ENCODE measurements at places on chromosomes 12 and 14.

GRCh38 chr12:79689477-79690141 lies 1.2 kb downstream of the PAWR start:
- no peak for DNase-seq

GRCh38 chr12:47903927-47904712 lies 674 bp downstream of the VDR start:
- DNase-seq: peak; percentile 41

- DNase-seq: no peak
Observed at GRCh38 chr14:84098261-84098660, 1431.7 kb upstream of the FLRT2 start.

DNA sequence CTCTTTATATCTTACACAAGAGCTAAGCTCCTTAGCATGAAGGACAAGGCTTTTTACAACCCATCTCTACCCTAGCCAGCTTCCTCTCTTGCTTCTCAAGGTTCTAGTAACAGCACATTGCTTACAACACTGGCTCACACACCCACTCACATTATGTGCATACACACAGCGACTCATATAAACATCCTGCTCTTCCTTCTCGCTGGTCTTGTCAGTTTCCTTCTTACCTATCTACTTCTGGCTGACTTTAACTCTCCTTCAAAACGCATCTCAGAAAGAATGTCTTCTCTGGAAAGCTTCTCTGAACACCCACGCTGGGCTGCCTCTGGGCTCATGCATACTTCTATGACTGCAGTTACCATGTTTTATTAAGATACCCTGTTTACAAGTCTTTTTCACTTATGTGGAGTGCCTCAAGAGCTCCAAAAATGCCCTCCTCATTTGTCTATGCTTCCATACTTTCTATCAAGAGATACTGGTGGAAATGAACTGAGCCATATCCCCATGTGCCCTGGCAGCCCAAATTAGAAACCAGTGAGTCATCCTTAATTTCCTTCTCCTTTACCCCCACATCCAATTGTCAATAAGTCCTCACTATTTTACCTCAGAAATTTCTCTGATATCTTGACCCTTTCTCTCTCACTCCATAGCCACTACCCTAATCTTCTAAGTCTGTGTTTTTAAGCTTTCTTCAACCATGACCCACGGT lies 126.9 kb upstream of the KRAS start:
- DNase-seq: no peak

DNA sequence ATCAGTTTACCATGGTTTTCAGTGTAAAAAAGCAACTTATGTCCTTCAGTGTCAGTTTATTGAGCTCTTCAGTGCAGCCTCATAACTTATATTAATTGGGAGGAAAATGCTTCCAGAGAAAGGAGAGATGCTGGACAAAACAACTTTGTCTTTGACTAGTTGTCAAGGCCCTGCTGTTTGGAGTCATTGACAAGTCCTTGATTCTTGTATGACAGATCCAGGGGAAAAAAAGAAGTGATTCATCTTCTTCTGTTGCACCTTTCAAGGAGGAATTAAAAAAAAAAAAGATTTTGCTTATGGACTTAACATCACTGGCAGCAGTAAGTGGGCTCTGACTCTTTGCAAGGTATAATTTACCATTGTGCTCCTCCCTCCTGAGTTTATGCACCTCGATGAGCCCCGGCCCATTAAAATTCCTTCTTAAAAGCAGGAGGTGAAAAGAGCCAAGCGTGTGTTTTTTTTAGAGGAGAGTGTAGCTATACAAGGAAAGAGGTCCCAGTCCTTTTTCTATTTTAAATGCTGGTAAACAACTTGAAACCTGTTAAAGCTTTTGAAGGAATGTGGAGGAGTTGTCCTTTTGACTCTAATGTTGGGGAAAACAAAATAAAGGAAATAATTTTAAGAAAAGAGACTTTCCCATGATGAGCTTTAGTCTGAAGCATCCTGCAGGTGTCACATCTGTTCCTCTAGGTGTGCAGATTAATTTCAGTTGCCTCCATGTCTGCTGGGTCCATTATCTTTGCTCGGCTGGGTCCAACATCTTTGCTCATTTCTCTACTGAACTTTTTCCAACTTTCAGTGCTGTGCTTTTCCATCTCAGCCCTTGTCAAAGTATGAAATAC lies 431.6 kb downstream of the RAD51B start:
- DNase-seq: no peak

GRCh38 chr14:50963919-50964318 lies 19.6 kb upstream of the PYGL start:
- DNase-seq: no peak

- no peak for DNase-seq
Observed at GRCh38 chr14:75306927-75307699, 28.5 kb downstream of the FOS start.

- DNase-seq: no peak
Observed at GRCh38 chr12:108820707-108821406, 36.5 kb downstream of the SSH1 start.

DNA sequence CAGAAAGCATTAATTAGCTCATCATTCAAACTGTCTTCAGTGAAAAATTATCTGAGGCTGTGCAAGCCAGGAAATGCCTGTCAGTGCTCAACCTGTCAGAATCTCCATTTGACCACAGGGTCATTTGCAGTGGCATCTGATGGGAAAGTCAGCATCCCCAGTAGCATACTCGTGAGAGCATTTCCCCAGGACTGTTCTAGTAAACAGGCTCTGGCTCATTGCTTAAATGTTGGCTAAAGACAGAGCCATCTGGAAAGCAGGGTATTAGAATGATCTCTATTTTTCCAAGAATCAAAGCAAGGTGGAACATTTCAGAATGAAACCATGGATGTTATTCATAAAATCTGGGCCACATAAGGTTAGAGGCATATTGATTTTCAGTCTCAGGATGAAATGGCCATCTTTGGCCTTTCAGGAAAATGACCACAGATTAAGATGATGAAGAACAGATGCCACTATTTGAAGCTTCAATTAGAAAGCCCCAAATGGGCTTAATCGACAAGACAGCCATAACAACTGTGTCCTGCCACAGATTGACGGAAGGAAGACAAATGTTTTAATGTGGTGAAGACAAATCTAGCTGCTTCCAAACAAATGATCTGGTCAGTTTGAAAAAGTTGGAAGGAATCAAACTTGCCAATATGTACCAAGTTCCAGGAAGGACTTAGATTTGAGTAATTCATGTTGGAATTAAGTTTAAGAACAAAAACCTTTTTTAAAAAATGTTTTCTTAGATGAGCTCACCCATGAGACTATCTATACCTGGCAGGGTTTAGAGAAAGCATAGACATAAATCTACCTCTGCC lies 94.0 kb upstream of the FAR2 start:
- DNase-seq: no peak

DNA sequence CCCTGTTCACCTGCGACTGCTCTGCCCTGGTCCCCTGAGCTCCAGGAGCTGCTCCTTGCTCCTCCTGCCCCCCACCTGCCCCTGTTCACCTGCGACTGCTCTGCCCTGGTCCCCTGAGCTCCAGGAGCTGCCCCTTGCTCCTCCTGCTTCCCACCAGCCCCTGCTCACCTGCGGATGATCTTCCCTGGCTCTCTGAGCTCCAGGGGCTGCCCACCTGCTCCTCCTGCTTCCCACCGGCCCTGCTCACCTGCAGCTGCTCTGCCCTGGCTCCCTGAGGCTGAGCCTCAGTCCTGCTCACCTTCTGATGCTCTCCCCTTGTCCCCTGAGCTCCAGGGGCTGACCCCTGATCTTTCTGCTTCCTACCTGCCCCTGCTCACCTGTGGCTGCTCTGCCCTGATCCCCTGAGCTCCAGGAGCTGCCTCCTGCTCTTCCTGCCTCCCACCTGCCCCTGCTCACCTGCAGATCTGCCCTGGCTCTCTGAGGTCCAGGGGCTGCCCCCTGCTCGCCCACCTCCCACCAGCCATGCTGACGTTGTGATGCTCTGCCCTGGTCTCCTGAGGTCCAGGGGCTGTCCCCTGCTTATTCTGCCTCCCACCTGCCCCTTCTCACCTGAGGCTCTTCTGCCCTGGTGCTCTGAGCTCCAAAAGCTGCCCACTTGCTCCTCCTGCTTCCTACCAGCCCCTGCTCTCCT lies 219.2 kb downstream of the TMEM121 start:
- no peak for DNase-seq

DNA sequence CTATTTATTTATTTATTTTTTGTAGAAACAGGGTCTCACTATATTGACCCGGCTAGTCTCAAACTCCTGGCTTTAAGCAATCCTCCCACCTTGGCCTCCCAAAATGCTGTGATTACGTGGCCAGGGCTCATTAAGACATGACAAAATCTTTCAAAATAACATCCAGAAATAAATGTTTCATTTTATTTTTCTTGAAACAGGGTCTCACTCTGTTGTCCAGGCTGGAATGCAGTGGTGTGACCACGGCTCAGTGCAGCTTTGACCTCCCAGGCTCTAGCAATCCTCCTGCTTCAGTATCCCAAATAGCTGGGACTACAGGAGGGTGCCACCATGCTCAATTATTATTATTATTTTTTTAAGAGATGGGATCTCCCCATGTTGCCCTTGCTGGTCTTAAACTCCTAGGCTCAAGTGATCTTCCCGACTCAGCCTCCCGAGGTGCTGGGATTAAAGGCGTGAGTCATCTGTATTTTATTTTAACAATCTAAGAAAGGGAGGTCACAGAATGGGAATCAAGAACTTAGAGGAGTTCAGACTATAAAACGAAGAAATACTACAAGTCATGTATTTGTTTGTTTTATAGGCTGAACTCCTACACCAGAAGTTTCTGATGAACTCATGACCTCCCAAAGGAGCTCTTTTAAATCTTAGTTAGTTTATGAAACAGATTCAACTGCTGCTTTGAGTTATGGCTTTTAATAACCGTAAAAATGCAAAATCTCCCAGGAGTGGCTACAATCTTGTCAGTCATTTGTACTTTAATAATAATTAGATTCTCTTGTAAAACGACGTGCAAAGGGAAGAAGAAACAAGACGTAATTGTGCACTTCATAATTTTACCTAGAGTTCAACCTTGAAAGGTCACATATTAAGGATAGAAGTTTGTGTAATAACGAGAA lies 2.1 kb upstream of the TMEM263 start:
- no peak for DNase-seq

- no peak for DNase-seq
Observed at GRCh38 chr14:45298423-45299117, 45.6 kb upstream of the MIS18BP1 start.

DNA sequence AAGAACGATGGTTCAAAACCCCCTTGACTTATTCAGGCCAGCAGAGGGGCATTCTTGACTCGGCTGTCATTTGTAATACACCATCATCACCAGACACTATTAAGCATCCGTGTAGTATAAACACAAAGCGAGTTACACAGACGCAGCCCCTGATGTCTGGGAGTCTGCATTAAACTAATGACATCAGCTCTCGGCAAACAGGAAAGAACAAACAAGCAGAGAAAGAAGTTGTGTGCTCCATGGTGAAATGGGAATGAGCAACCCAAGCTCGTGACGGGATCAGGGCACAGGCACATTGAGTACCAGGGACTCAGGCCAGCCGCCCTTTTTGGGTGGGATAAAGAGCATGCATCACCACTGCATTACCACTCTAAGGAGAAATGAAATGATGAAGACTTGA lies 460.1 kb downstream of the MED13L start:
- no peak for DNase-seq

DNA sequence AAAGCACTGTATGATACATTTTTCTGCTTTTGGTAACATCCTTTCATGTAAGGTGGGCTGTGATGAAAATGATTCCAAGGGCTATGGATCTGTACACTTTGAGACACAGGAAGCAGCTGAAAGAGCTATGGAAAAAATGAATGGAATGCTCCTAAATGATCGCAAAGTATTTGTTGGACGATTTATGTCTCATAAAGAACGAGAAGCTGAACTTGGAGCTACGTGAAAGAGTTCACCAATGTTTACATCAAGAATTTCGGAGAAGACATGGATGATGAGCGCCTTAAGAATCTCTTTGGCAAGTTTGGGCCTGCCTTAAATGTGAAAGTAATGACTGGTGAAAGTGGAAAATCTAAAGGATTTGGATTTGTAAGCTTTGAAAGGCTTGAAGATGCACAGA lies 22.1 kb upstream of the SRGAP1 start:
- DNase-seq: no peak

- no peak for DNase-seq
Observed at GRCh38 chr14:53032161-53032803, 81.4 kb upstream of the FERMT2 start.

GRCh38 chr12:122297494-122297893 lies 31.2 kb upstream of the VPS33A start:
- DNase-seq: no peak

DNA sequence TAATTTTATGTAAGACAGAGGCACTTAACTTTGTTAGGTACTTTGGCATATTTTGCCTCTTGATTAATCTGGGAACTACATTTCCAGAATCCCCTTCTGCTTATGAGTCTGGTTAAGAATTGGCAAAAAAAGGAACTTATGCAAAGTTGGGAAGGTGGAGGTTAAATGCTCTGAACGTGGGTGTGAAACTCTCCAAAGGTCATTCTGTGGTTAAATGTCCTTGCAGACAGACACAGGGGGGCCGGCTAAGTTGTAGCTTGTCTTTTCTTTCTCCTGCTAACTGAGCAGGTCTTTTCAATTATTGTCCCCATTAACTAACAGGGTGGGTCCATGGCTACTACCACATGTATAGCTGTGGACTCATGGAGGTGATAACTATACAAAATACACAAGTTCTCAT lies 248.6 kb upstream of the NOVA1 start:
- no peak for DNase-seq

DNA sequence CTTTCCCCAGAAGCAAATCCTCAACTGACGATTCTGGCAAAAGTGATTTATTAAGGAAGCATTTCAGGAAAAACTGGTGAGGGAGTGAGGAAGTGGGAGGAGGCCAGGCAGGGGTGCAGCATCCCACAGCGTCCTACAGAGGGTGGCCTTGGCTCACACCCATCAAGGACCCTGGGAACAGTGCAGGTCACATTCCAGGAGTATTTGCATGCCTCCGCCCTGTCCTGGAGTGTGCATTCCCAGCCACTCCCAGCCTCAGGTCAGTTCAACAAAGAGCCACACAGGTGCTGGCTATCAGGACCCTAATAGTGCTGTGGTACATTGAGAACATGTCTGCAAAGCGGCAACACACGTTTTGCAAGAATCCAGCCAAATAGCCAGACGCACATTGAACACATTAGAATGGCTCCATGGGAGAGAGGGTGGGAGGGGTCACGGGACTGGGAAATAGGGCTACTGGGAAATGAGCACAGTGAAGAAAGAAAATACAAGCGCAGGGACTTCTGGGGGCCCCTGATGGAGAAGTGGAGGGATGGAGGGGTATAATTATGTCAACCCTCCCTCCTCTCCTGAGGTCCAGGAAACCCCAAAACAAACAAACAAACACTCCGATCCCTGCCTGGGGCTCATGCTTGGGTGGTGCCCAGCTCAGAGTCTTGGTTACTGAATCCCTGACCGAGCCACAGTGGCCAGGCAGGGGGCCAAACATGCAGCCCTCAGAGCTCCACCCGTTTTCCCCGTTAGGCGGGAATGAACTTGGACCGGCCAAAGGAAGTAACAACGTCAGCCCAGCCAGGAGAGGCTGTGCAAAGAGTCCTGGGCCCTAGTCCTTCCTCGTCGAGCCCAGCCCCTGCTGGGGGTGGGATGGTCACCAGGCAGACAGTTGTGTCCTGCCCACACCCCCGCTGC lies 36.5 kb downstream of the CMKLR1 start:
- no peak for DNase-seq

- DNase-seq: no peak
Observed at GRCh38 chr14:106652494-106652893, 1126.1 kb downstream of the TMEM121 start.

GRCh38 chr12:50059440-50060119 lies 2.2 kb downstream of the ASIC1 start:
- DNase-seq: peak; percentile 32
